Adrenal gland (tissue), 19 donors: ENCODE measurements at places on chromosomes 3 and 15.
A peak's percentile ranks its signal among the peaks of the same experiment; 100 is the strongest.

DNA sequence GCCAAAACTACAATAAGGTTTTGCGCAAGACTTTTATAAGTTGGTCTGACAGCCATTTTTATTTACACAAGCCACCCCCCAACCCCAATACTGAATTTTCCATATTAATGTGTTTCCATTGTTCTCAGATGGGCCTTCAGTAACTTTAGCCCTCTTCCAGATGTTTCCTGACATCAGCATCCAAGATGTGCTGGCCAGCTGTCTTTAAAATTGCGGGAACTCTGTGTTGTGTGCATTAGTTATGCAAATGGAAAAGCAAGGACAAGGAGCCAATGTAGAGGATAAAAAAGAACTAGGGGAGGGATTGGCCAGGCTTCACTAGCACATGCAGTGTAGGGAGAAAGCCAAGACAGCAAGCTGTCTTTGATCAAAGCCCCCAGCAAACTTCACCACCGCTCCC, 45.4 kb downstream of the COMMD2 start:
- H3K4me1 ChIP-seq: no peaks in the 10 kb centered on the region
- H3K4me3 ChIP-seq: no peak overlapping the region
- no peaks in the 10 kb centered on the region for H3K36me3 ChIP-seq

DNA sequence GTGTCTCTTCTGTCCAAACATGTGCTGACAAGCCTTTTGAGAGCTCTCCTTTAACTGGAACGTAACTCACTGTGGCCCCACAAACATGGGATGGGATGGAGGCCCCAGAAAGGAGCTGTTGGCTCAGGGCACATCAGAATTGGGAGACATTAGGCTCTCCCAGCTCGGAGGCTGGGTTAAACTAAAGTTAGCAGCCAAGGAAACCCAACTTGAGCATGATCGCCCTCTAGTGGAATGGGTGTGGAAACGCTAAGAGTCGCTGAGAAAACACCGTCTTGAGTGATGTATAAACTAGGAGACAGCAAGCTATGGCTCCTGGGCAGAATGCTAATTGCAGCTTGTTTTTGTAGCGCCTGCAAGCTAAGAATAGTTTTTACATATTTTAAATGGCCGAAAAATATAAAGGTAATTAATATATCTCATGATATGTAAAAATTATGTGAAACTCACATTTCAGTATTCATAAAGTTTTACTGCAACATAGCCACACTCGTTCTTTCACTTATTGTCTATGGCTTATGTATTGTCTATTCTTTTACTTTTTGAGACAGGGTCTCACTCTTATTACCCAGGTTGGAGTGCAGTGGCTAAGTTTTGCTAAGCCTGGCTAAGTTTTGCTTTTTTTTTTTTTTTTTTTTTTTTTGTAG, 138.8 kb upstream of the HACD2 start:
- peaks cover 4% of the 10 kb centered on the region for H3K4me1 ChIP-seq
- no peak overlapping the region for H3K27ac ChIP-seq
- no peak overlapping the region for H3K4me3 ChIP-seq
- no peaks in the 10 kb centered on the region for H3K27me3 ChIP-seq

DNA sequence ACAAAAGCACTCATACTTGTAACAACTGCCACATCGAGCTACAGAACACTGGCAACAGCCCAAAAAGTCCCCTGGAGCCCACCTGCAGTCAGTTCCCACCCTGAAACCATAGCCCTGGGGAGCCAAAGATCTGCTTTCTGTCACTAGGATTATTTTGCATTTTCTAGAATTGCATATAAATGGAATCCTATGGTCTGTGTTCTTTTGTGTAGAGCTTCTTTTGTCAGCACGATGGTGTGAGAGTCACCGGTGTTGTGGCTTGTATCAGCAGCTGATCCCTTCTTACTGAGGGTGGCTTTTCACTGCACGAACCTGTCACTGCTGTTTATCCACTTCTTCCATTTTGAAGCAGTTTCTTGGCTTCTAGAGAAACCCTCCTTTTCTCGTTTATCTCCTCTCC, 60.1 kb upstream of the PRR23E start:
- H3K4me1 ChIP-seq: peaks cover 9% of the 10 kb centered on the region
- peaks cover 5% of the 10 kb centered on the region for H3K27me3 ChIP-seq
- no peak overlapping the region for H3K4me3 ChIP-seq
- DNase-seq: no peak
- no peaks in the 10 kb centered on the region for H3K36me3 ChIP-seq

GRCh38 chr3:141737093-141737492, 1.0 kb upstream of the RNF7 start:
- no peaks in the 10 kb centered on the region for H3K36me3 ChIP-seq
- peaks cover 14% of the 10 kb centered on the region for H3K4me1 ChIP-seq
- no peak for DNase-seq
- H3K27ac ChIP-seq: peak overlapping the region; percentile 36
- H3K27me3 ChIP-seq: no peaks in the 10 kb centered on the region

GRCh38 chr3:129834580-129834979, 58.9 kb downstream of the TMCC1 start:
- no peak overlapping the region for H3K27ac ChIP-seq
- no peak for DNase-seq
- H3K36me3 ChIP-seq: no peaks in the 10 kb centered on the region

DNA sequence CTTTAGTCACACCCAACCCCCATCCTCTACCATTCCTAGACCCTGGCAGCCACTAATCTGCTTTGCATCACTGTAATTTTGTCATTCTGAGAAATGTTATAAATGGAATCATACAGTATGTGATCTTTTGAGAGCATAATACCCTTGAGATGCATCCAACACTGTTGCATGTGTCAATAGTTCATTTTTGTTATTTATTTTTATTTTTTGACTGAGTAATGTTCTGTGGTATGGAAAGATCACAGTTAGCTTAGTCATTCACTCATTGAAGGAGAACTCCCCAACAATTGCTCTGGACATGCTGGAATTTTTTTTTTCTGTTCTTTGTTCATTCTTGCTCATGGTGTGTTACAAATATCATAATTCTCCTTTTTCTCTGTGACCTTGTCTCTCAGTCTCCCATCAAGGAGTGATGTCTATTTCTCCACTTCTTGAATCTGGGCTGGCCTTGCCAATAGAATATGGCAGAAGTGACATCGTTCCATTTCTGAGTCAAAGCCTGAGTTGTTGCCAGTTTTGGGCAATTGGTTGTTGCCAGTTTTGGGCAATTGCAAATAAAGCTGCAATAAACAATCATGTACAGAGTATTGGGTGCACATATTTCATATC, 6.8 kb upstream of the ADPGK start:
- H3K4me3 ChIP-seq: no peak overlapping the region
- H3K4me1 ChIP-seq: no peaks in the 10 kb centered on the region
